ENCODE measurements at places on chromosomes 7 and 10. TPM values are rescaled to one million over a fixed set of nuclear protein-coding genes. Genes with fewer than 3 reads are reported as not detected.

HIBADH gene
- 10.3 TPM for total RNA-seq

NAT16 gene
- not detected for total RNA-seq

OR2A42 gene
- not detected for total RNA-seq

PRSS37 gene
- not detected for total RNA-seq

PTPRE gene
- total RNA-seq: 24.5 TPM

GRCh38 chr7:43458330-43459018 is 124.4 kb upstream of the STK17A start:
- DNase-seq: no peak

GRCh38 chr7:139189357-139189756 is 41.7 kb upstream of the UBN2 start:
- DNase-seq: no peak

DNA sequence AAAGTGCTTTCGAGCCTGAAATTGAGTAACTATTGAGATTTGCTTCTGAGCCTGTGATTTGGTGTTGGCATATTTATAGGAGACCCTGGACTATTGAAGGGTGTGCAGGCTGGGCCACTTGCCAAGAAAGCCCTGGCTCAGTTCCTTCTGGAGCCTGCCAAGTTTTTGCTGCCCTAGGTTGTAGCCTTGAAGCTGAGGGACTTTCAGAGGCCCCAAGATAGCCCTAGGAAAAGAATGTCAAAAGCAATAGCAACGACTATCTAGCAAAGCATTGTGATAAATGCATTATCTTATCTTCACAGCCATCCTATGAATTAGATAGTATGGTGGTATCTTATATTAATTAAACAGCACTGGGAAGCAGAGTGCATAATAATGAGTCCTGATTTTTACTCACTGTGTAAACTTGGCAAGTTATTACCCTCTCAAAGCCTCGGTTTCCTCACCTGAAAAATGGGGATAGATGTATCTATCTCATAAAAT is 473.7 kb upstream of the PODXL start:
- no peak for DNase-seq

- no peak for DNase-seq
These were observed 1.7 kb downstream of the ADAMTS14 start for GRCh38 chr10:70673929-70674559.

DNA sequence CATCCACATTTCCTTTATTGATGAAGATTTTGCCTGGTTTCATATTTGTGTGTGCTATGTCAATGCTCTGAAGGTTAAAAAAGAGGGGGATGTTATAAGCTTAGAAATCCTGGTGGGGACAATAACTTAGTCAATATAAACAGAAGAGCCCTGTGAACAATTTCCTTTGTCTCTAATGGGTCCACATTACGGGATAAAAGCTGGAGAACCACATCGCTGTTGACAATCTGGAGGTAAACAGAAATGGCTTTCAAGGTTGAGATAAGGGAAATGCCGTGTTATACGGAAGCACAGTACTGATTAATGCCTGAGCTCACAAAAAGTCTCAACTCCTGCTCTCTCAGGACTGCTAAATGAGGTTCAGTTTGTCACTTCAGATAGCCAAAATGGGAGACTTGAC is 16.8 kb downstream of the ASAH2 start:
- DNase-seq: no peak

GRCh38 chr10:77789016-77789415 is 137.5 kb downstream of the DLG5 start:
- DNase-seq: no peak

DNA sequence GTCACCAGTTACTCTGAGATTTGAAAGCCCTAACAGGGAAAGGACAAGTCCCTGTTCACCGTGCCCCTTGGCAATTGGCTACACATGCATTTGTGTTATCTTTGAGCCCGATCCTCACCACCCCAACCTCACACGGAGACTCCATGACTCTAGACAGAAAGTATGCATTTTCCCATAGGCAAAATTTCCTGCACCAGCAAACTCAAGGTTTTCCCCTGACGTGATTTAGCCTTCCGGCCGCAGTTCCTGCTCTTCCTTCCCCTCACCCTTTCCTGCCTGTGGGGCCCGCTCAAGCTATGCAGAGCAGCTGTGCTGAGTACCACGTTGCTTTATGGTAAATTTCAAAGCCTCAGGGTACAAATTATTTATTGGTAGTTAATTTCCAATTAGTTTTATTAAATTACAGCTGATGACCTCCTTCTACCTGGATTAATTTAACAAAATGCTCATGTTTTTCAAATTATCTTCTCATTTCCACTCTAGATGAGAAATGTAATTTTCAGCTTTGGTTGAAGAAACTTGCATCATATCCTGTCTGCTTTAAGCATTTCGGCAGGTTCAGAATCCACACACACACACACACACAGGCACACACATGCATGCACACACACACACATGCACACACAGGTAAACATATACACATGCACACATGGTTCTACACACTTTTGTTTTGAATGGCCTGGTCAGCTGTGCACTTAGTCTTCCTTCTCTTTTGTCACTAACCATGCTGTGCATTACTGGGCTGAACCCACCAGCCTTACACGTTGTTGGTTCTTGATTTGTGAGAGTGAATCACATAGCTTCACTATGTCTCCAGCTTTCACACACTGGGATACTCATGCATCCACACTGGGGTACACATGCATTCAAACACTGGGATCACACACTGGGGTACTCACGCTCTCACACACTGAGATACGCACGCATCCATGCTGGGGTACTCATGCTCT is 283.1 kb upstream of the PITRM1 start:
- no peak for DNase-seq

- DNase-seq: no peak
These were observed 117.0 kb upstream of the FAM3C start for GRCh38 chr7:121513105-121513504.

DNA sequence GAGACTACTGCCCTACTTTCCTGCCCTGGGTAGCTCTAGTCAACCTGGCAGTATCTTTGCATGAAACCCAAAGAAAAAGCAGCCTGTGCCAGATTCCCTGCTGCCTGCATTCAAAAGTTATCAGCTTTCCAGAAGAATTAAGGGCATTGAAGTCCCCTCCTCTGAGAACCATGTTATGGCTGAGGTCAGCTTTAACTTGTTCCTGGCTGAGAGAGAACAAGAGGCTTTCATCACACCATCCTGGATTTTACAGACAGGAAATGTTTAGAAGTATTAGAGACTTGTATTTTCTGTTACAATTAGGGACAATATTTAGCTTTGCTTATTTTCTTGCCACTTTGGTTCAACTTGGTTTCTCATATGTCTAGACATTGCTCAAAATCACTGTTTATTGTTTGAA is 238.8 kb downstream of the ARL4A start:
- no peak for DNase-seq

- DNase-seq: no peak
These were observed 7.5 kb downstream of the KCP start for GRCh38 chr7:128902761-128903585.

DNA sequence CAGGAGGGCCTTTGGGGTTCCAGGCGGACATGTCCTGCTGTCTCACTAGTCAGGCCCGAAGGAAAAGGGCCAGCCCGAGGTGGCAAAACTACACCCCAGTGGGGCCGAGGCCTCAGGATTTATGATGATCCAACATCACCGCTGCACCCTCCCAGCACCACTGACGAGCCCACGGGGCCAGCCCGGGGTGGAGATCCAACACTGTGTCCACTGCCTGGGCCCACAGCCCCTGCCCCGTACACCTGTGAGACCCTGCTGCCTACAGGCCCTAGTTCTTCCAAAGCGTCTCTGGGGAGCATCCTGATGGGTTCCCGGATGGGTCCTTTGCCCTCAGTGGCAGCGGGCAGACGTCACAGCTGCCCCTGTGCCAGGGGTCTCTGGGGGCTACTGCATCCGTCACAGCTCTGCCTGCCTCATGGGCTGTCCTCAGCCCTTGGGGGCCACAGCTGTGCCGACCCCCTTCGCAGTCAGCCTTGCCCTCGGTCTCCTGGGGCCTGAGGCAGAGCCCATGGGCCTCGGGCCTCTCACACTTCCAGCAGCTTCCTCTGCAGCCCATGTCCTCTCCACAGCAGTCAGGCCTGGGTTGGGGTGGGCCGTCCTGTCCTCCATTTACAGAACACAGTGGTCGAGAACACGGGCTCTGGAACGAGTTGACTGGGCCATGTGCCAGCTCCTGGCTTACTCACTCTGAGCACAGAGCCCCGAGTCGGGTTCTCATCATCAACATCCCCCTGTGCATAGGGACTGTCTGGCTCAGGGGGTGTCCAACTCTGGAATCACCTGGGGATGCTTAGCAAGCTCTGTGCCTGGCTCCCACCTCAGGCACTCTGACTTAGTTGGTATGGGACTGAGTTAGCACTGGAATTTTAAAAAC is 64.9 kb downstream of the FOXL3 start:
- DNase-seq: no peak

GRCh38 chr7:18893156-18893555 is 224.3 kb downstream of the TWIST1 start:
- DNase-seq: no peak

DNA sequence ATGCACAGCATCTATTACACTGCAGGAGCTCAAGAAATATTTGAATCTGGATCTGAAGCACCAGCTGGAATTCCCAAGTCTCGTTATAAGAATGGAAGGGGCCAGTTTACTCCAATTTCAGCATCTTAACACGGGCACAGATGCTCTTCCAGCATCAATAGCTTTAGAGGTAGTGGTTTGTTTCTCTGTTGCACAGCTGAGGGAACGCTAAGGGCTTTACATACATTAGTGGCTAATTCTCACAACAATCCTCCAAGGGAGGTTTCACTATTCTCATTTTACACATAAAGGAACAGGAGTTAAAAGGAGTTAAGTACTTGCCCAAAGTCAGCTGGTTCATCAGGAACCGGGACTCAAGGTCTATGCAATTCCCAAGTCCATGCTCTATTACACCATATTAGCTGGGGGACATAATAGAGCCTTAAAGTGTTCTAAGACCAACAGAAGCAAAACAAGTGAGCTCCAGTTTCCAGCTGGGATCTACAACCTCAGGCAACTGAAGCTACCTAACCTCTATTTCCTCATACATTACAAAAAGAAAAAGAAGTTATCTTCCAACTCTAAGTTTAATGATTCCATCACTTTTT is 9.9 kb downstream of the XPNPEP1 start:
- DNase-seq: no peak

GRCh38 chr7:35499226-35499625 is 195.7 kb downstream of the HERPUD2 start:
- DNase-seq: no peak

GRCh38 chr10:60323162-60323561 is 66.5 kb downstream of the ANK3 start:
- no peak for DNase-seq

- peak; percentile 77 for DNase-seq
These were observed 11.8 kb upstream of the ACBD5 start for GRCh38 chr10:27252267-27253000.

GRCh38 chr7:98105942-98106544 is 619 bp upstream of the LMTK2 start:
- no peak for DNase-seq

DNA sequence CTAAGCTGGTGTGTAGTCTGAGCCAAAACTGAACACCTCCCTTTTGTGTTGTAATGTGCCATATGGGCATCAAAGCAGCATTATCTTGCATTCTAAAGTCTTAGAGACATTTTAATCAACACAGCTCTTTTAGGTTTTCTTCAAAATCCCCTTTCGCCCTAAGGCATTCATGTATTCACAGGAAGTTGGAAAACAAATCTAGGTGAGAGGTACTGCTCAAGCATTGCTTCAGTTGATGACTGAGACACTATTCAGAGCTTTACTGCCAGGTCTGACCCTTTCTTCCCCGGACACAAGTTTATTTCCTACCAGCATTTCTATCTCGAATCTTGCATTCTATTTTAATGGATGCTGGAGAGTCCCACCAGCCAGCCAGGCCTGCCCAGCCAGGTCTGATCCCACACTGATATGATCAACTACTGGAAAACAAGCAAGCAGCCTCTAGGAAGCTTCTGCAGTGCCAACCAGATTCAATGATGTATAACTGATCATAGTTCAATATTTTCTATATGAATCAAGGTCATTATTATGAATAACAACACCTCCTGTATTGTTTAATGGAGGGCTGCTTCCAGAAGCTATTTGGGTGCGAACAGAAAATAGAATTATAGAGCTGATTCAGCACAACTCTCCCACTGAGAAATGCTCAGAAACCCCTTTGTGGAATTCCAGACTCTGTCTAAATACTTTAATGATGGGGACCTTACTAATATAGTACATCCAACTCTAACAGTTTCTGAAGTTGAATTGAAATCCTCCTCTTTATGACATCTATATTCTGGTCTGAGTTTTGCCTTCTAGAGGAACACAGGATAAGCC is 4.0 kb upstream of the BRAF start:
- DNase-seq: no peak

DNA sequence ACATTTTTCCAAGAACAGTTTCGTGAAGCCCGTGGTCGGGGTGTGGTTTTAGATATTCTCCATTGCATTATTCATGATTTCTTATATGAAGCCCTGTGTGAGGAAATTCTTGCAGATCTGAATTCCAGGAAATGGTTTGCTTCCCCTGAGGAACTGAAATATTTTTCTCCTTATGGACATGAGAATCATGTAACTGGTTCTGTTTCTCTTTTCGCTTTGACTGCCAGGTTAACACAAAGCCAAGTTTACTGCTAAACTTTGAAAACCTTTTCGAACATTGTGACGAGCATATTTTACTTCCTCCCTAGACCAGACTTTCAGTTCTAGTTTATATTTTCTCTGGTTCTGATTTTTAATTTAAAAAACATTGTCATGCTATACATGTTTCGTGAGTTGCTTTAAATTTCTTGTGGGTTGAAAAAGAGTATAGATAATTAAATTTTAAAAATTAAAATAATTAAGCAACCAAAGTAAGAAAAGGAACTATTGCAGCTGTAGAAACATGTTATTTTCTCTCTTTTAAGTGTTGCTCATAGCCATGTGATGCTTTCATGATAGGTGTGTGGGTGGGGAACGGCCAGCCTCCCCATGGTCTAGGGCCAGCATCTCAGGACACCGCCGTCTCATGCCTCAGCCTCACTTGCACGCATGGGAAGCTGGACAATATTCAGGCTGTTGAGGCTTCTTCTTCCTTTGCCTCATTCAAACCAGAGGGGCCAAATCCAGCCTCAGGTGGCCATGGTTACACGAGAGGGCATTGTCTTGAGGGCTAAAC is 97.1 kb downstream of the CREB5 start:
- no peak for DNase-seq

DNA sequence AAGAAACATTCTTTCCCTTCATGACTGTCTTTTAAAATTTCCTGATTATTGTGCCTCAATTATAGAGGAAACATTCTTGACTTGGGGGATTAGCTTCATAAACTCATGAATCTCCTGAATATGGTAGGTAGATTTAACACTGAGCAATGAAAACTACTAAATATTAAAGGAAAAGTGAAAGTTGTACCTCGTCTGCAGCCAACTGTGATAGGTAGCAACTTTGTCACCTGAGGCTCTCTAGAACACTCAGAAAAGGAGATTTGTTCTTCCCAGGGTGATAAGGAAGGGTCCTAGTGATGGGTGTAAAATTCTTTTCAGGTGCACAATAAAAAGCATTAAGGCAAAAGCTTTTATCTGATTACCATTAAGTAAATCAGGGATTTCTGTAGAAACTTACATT is 78.1 kb downstream of the AHR start:
- no peak for DNase-seq

GRCh38 chr10:120656107-120656506 is 195.1 kb upstream of the WDR11 start:
- no peak for DNase-seq

GRCh38 chr7:82629583-82629982 is 186.0 kb upstream of the CACNA2D1 start:
- DNase-seq: no peak
